ENCODE measurements at places on chromosomes 4 and X.

- DNase-seq: no peak
Measured at GRCh38 chr4:129738175-129738574, 642.2 kb downstream of the C4orf33 start.

- no peak for DNase-seq
Measured at GRCh38 chr4:38791010-38791409, 8.2 kb upstream of the TLR10 start.

DNA sequence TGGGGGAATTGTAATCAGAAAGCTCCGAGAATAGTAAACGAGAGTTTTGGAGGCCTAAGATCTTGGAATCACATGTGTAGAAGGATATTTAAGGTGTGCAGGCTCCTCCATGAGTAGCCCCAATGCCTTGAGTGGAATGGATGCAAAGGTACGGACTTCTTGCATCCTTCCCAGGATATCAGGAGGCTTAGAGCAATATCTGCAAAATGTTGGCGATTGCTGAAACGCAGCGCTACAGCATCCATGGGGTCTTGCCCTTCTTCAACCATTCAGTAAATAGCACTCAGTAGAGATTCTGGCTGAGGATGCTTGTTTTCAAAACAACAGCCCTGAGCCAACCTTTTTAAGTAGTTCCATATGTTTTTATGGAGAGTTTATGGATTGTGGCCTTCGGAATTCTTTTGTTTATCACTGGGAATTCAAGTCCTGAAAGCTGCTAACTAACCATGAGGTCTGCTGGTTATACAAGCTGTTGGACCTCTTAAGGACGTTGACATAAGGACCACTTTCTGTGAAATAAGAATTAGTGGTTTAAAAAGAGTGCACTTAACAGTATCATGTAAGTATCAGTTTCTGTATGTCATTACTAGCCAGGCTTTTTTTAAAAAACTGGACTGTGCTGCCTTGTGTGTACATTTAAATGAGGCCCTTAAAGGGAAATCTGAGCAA lies 228.8 kb upstream of the PGRMC2 start:
- DNase-seq: no peak

DNA sequence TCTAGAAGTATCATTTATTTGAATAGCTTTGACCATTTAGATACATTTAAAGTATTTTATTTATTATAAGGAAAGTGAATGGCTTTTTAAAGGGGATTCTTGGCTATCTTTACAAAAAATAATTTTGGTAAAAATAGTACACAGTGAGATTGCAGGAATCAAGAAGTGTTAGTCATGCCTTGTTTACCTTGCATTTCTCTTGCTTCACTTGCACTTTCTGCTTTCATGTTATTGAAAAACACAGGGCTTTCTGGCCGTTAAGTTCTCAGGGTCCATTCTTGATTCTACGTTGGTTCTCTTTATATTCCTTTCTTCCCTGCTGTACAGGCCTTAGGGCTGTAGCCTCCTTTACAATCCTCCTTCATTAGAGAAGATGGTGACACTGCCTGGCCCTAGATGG lies 21.8 kb upstream of the SEC24D start:
- DNase-seq: no peak

DNA sequence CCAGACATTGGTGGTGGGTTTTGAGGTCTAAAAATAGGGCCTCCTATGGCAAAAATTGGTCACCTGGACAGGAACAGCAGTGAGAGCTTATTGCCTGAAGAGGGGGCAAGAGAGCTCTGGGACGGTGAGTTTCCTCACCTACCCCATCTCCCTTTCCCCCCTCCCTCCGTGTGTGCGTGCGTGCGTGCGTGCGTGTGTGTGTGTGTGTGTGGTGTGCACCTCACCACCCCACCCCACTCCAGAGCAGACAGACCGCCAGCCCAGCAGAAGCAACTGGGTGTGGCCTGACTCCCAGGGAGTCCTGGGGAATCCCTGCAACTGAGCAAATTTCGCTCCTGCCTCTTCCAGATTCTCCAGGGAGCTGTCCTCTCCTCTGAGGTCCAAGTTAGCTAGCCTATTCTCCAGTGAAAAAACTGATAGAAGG lies 44.7 kb downstream of the PRPS1 start:
- peak; percentile 66 for DNase-seq

DNA sequence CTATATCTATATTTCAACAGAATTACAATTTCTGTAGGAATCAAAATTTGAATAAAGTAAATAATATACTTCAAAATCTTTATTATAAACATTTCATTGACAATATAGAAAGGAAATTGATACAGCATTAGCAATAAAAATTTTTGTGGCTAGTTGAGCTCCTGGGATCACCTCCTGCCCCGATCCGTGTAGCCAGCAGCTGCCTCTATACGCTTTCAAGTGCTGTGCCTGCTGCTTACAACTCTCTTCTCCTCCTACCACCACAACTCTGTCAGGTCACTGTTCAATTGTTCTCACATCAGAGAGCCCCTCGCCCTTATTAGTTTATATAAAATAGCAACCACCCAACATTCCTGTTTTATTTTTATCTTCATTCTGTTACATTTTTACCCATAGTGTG lies 27.6 kb downstream of the INPP4B start:
- DNase-seq: no peak

DNA sequence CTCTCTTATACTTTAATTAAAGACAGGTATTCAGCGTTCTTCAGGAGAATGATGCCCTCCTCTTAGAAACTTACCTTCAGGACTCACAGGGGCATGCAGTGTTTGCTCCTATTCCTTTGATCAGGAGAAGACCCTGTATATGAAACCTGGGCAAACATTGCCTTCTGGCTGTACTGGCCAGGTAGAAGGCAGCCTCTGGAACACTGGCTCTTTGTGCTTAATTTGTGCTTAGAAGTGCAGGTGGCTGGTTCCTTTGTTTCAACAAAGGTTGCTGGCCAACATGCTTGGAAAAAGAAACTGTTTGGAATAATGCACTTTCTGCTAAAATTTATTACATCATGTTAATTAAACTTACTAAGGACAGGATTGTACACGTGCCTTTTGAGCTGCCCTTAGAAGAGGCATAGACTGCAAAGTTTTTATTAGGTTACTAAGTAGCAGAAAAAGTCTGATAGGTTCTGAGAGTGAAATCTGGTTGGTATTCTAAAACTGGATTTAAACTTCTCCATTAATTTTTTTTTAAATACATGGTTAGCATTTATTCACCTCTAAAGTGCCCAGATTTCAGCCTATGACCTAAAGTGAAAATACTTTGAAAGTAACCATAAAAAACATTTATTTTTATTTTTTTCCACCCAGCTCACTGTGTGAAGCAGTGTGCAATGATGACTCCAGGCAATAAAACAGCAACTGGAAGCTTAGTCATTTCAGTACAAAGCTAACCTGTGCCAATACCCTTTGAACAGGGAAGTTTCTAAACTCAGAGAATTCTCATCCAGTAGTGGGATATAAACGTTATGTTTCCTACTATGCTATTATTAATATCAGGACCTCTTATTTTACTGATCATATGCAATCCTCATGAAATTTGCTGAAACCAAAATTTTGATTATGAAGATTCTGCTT lies 11.3 kb downstream of the RASSF6 start:
- DNase-seq: no peak

GRCh38 chrX:118928151-118928550 lies 46.3 kb upstream of the LONRF3 start:
- no peak for DNase-seq

DNA sequence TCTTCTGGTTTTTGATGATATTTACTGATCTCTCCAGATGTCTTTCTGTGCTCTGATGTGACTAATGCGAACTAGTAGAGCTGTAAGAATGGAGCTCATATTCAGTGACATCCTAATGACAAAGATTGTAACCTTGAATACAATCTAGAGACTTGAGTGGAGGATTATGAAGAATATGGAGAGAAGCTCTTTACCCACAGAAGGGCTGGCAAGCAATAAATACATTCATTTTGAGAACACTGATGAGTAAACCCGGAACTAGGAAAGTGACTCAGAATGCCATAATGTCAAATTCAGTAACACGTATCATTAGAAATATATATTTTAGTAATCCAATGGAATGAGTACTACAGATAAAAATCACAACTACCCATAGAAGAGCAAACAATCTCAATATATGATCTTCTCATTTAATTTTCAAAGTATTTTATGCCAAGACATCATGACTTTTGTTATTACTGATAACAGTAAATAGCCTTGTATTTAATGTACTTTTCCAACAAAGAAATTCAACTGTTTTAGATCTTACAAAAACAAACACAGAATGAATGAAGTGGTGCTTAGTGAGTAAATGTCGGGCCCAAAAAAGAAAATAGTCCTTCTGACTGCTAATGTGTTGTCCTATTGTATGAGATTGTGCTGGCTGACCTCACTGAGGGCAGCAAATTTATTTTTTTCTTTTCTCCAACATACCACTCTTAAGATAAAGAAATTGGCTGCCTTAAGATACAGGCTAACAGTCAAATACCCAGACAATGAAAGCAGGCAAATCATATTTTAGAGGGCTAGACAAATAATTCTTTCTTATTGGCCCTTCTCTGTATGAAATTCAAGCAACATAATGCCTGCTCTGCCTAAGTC lies 49.2 kb upstream of the HDAC8 start:
- no peak for DNase-seq

GRCh38 chr4:182194091-182194824 lies 48.9 kb upstream of the TENM3 start:
- DNase-seq: no peak

GRCh38 chrX:139025816-139026215 lies 314.3 kb upstream of the FGF13 start:
- no peak for DNase-seq

DNA sequence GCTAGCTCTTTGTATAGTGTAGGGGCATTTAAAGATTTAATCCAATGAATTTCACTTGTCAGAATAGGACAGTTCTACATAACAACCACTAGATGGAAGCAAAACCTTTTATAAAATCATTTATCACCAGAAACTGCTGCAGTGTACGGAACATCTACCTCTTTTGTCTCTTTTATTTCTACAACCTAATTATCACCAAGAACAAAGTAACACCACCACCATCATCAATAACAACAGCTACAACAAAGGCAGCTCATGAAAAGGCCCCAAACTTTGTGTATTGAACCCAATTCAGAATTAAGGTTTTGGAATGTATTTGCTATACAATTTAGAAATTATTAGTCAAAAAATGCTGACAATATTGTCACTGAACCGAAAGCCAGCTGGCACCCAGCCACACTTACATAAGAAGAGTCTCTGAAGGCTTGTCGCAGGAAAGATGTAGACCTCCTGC lies 260.9 kb upstream of the RPS6KA3 start:
- no peak for DNase-seq

- no peak for DNase-seq
Measured at GRCh38 chrX:85288992-85289723, 45.4 kb downstream of the ZNF711 start.

DNA sequence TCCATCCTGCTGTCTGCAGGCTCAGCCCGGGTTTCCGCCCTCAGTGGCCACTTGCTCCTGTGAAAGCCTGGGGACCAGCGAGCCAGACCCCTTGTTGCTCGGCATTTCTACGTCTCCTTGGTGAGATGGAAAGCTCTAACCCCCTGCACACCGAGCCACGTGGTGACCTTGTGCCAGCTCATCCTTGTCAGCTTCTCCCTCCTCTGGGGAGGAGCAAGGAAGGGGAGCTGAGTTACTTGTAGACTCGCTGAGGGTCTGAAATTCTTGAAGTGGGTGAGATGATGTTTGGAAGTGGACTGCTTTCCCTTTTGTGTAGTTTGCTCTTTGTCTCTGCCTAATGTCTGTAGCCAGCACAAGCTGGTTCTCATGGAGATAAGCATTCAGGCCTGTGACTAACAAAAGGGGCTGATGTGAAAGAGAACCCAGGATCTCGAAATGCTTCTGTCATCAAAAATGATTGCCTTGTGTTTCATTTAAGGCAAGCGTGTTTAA lies 29.3 kb downstream of the RGS12 start:
- no peak for DNase-seq

DNA sequence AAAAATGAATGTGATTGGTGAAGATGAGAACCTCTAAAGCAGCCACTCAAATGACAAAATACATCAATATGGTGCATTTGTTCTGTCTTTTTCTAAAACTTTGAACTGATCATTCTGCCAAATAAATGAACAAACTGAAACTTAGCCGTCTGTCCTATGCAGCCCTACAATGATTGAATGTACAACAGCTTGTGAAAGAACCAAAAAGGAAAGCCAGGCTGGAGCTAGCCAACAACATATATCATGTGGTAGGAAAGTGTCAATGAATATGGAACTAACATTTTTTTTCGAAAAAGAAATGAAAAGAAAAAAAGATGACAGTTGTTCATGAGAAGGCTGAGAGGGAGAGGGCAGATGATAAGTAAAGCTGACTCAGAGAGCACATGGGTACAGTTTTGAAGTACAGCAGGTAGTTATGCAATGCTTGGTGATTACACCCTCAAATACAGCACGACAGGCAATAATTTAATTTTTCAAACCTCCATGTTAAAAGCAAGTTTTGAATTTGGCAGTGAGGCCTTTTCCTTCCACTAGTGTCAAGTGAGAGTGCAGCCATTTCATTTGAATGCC lies 21.2 kb upstream of the SLC7A11 start:
- no peak for DNase-seq

DNA sequence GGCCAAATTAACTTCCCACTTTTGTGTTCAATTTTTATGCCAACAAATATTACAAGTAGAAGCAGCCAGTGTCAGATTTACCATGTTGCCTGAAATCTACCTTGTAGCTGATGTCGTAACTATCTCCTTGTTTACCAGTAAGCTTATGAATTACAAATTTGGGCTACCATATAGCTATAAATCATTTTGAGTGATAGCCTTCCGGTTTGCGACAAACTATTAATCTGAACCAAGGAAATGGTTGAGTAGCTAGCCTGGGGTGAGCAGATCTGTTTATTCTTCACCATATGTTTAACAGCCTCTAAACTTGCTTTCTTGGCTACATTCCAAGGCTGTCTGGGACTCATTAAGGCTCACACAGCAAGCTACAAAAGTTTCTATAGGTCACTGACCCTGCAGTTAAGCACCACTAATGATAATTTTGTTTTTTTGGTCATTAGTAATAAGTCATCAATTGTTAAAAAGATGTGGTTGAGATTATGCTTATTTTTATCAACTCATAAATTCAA lies 218.7 kb upstream of the SPOCK3 start:
- no peak for DNase-seq

DNA sequence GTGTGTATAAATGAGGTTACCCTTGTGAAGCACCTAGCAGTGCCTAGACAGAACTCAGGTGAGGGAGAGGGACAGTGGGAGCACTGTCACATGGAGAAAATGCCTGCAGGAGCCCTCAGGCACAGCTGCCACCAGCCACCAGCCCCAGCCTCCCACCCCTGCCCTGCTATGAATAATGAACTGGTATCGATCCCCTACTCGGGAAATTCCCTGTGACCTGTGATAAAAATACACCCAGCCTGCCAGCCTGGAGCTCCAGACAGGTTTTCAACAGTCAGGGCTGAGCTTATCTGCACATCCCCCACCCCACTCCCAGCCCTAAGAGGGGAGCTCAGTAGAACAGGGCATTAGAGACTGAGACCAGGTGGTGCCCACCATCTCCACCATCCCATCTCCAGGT lies 159.6 kb upstream of the PJA1 start:
- no peak for DNase-seq

DNA sequence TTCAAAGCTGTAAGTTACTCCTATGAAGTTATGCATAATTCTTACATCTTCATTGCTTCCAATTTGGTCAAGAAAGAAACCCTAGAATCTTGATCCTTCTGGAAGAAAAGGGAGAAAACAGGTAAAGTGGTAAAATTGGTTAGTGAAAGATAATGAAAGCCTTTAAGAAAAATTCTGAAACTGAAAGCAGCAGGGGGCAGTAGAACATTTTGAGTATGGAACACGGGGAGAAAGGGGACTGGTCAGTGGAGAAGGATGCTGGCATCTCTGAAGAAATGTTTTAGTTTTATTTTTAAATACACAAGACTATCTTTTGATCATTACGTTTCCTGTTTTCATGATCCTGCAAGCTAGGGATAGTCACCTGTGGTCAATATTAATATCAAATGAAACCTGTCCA lies 54.3 kb downstream of the SLIT2 start:
- DNase-seq: no peak

- DNase-seq: no peak
Measured at GRCh38 chr4:1471443-1472147, 65.4 kb upstream of the NKX1-1 start.

Measured in stimulated activated CD4-positive, alpha-beta T cell treated with anti-CD3 and anti-CD28 coated beads, Interleukin-15, amount 100 ng/mL, for 24 hours (primary cell).